ENCODE measurements at places on chromosomes 1 and 21.
A peak's percentile ranks its signal among the peaks of the same experiment; 100 is the strongest.

DNA sequence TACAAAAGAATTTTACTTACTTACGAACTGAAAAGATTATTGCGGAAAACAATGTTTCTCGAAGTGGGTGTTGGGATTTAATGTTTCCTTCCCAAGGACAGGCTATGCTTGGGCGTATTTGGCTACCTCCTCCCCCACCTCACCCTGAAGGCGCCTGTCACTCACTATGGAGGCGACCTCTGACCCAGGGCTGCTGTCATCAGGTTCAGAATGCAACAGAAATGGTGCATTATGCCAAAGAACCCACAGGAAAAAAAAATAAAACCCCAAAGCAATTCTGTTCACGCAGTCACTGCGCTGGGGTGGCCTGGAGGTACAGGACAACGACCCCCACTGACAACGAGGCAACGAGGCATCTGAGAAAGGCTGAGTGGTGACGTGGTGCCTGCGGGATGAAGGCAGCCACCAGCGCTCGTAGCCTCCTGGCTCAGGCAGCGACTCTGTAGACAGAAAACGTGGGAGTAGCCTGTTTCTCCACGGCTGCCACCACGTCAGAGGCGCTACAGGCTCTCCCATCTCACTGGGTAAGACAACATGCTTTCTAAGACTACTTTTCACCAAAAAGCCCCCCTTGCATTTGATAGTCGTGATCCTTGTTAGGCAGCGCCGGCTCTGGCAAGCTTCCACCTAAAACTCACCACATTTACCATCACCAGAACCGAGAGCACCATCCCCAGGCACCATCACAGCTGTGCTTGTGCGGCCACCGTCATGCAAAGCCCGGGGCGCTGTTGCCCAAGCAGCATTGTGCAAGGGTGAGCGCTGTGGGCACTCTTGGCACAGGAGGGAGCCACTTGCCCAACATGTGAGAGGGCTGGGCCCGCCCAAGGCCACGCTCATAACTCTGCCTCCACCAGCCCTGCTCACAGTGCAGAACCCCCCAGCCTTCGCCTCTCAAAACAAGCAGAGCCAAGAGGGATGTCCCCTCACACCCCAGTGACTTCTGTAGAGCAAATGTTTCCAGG, 14.3 kb downstream of the NADK start:
- DNase-seq, result no peak

DNA sequence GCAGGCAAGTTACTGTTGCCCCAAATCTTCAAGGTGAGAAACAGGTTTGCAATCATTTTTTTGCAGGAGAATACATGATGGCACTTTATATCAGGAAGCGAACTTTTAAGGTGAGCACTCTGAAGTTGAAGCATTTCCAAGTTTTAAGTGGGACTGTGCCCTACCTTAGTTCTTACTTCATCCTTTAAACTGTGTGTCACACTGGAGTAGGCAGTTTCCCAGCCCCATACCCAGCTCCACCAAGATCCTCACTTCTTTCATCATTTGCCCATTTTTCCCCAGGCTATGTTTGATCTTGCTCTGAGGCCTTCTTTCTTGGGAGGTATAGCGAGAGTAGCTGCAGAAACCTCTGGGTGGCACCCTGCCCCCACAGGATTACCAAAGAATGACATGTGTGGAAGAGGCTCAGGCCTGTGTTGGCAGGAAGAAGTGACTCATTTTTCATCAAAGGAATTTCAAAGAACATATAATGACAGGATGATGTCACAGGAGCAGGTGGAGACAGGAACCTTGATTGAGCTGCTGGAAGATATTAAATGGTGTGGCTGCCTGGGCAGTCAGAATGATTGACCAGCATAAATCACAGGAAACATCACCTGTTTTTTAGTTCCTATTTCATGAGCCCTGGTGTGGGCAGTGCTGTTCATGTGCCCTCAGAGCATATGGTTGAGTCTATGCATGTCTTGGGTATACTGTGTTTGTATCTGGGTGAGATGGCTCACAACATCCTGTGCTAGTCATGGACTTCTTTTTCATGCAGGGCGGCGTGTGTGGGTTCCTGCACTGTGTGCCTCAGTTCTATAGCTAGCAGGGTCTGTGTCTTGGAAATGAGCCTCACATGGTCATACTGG, 20.8 kb upstream of the MACF1 start:
- DNase-seq, result peak; percentile 2

DNA sequence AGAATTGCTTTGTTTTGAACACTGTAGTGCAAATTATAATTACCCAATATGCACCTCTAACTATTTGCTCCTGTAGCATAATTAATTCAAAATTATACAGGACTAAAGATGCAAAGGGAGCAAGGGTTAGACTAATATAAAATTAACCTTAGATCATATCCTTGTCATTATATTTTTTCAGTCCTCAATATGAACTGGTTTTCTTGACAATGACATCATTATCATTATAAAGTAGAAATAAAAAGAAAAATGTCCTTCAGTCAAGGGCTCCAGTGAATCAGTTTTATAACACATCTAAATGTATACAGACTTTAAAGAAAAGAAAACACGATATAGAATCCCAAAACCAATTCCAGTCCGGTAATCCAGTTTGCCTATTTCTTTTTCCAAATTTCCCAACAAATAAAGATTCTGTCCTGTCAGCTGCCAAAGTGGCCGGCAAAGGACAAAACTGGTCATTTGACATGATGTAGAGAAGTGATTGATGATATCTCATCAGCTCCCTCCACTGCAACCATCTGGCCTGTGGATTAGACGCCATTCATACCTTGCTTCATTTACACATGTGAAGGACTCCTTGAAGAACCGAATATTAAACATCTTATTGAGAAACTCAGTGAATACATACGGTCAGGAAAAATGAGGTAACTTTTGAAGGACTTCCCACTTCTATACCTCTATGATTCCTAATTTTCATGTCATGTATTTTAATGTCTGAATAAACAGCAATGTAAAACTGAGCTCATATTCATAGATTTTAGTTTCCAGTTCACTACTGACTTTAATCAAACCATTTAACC, 15.5 kb downstream of the DPYD start:
- DNase-seq, result no peak

- DNase-seq, result no peak
These were observed 123.5 kb downstream of the TIAM1 start for GRCh38 chr21:31220575-31220974.

DNA sequence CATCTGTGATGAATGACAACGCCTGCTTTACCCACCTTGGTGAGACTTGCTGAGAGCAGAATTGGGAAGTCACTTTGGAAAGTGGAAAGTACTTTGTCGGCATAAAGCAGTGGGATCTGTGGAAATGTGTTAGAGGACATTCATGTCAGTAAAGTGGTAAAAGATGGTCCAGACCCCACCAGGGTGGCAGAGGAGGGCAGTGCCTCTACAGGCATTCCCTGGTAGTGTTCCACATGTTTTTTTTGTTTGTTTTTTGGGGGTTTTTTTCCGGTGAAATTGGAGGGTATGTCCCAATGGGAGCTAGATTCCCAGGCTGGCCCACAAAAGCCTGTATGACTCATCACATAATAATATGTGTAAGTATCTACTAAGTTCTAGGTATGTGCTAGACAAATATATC, 80.6 kb downstream of the ELAVL4 start:
- no peak for DNase-seq

DNA sequence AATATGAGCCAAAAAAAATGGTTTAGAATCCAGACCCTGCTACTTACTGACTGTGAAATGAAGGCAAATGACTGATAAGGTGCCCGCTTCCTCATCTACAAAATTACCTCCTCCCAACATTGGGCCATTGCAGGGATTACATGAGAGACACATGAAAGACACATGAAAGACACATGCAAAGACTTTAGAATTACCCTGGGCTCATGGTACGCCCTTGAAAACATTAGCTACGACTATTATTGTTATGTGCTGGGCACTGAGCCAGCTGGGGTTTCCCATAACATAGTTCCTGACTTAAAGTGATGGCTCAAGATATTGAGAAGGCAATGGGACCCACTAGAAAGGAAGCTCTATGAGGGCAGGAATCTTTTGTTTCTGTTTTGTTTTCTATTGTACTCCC, 43.7 kb upstream of the KANK4 start:
- no peak for DNase-seq

DNA sequence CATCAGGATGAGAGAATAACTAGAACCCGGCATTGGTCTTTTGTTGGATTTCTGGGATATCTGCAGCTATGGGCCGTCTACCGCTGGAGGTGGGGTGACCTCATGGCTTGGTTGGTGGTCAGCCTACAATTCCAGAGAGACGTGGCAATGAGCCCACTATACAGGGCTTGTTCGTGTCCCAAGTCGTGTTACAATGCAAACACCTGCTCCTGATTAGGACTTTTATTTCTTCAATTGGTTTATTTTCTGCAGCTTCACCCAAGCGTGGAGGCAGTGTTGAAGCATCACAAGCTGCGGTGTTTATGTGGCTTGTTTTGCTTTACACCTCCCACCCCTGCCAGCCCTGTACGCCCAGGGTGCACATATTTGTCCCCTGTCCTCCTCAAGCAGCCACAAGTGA, 211.7 kb upstream of the TMEM51 start:
- DNase-seq, result no peak

DNA sequence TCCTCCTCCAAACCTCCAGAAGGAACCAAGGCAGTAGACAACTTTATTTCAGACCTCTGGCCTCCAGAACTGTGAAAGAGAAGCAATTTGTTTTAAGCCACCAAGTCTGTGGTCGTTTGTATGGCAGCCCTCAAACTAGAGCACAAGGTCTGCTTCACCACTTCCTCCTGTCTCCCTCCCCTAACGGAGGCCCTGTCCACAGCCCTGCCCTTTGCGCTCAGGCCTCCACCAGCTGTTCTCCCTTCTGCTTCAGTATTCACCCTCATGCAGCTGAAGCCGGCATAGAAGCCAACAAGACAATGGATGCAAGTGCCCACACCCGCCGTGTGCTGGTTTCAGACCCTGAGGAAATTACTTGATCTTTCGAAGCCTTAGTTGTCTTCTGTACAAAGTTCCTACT, 364.1 kb downstream of the HHAT start:
- no peak for DNase-seq

DNA sequence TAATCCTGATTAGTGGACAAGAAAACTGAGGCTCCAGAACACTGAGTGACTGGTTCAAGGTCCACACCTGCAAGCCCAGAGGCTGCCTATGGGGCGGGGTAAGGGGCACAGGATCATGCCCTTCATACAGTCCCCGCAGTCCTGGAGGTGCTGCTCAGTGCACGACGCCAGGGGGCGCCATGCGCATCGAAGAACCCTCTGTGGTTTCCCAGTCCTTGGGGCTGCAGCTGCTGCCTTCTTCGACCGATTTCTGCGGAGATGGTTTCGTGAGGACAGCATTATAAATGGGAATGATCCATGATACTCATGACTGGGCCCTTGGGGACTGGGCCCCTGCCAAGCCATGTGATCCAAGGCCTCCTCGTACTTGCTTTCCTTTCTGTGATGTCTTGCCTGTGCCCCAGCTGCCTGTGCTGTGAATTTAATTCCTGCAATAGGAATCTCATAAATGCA, 37.1 kb upstream of the ARHGEF10L start:
- peak; percentile 51 for DNase-seq

DNA sequence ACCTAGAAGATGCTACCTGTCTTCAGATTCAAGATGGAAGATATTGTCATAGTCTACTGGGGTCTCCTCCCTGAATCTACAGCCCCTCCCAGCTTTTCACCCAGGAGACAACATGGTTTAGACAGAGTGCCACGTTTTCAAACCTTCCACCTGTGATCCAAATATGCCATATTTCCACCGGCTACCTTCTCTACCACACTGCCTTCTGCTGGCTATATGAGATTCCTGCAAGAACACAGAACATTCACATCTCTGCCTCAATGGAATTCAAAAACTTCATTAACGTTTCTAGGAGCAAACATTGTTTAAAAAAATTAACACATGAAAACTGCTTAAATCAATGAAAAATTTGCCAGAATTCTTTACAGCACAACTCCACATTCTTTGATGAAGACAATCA, 12.9 kb upstream of the LELP1 start:
- DNase-seq, result no peak

- no peak for DNase-seq
These were observed 4.9 kb downstream of the HAO2 start for GRCh38 chr1:119373465-119373864.

DNA sequence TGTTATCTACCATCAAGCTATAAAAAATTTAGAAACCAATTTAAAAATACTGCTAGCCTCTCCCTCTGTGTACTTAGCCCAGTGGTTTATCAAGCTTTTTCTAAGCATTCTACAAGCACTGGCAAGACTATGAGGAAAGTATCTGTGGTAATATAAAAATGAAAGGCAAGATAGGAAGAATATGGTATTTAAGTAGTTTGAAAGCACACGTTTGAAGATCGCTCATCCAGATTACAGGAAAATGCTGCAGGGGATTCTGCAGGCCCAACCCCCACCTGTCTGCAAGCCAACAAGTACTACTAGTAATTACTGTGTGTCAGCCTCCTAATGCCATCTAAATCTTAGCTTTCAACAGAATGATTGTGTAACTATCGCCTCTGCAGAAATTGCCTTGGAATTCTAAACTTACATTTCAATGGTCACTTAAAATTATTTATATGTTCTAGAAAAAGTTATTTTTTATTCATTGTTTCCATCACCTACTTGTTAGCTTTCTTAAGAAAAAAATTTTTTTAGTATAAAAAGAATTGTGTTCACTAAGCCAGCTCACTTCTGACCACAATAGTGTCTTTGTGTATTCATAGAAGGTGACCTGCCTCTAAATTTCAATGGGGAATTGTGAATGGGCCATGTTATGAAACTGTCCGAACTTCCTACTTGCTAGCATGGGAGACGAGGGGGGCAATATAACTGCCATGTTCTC, 8.5 kb downstream of the ERRFI1 start:
- DNase-seq, result no peak

DNA sequence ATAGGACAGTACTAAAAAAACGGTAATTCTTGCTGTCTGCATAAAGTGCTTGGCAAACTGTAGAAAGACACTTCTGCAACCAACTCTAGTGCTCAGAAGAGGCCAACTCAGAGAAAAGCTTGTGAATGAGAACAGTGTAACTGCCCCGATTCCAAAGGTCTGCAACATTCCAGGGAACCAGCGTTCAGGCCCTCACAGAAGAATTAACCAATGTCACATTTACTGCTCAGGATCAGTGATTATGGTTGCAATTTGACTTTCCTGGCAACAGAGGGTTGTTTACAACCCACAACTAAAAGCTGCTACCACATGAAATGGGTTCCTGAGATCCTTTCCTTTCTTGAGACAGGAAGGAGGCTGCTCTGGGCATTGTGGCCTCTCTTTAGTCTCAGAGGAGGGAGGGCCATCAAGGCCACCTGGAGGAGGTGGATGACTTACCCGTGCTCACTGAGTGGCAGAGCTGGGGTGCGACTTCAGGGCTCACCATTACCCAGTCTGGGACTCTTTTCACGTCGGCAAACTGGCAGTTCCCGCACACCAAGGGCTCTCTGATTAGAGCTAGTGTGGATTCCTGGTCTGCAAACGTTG, 15.3 kb downstream of the SRSF4 start:
- DNase-seq, result no peak

All from NCI-H1694 (cell line).